T-helper 9 cell (primary cell): ENCODE measurements at places on chromosomes 11 and 22.

DNA sequence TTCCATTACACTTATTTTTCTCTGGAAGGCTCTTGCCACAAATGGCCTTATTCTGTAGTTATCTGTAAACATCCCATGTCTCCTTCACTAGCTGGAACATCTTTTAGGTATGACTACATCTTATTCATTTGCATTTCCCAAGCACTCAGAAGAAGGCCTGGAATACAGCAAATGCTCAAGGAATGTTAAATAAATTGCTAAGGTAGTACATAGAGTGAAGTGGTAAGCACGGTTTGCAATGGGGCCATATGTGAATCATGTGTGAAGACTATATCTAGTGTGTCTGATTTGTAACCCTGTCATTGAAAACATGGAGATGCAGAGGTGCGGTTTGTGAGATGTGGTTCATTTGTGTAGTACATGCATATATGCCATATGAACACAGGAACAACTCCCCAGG is 33.5 kb downstream of the GDPD4 start:
- no peak for DNase-seq

- no peak for DNase-seq
Observed at GRCh38 chr11:97118614-97119200, 728.9 kb downstream of the JRKL start.

- no peak for DNase-seq
Observed at GRCh38 chr11:94500181-94500580, 6.4 kb downstream of the ANKRD49 start.

DNA sequence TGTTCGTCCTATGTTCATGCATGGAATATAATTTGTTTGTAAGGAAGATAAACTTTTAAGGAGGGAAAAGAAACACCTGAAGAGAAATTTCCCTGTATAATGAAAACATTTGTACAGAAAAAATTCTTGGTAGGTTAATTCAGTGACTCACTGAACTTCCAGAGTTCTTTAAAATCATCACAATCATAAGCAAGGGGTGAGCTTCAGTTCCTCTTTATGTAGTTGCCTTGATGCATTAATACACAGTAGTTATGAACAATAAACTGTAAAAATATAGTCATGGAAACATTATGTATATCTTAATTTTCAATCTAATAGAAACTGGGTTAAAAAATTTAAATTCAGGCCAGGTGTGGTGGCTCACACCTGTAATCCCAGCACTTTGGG is 1.1 kb upstream of the C11orf65 start:
- DNase-seq, result no peak

DNA sequence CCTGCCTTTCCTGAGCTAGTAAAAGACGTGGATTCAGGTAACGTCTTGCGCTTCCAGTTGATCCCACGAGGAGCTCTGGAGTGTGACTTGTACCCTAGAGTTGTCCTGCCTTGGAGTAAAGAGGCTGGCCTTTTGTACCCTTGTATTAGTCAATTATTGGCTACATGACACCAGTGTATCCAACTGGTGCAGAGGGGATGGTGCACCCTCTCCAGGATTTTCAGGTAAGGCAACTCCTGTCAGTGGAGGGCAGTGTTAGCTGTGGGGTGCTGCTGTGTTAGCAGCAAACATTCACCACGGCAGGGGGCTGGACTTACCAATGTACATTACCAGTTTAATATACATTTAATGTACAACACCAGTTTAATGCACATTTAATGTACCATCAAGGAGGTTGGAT is 233.5 kb downstream of the MIAT start:
- DNase-seq, result no peak

GRCh38 chr11:73167363-73167954 is 25.3 kb upstream of the FCHSD2 start:
- DNase-seq, result no peak

DNA sequence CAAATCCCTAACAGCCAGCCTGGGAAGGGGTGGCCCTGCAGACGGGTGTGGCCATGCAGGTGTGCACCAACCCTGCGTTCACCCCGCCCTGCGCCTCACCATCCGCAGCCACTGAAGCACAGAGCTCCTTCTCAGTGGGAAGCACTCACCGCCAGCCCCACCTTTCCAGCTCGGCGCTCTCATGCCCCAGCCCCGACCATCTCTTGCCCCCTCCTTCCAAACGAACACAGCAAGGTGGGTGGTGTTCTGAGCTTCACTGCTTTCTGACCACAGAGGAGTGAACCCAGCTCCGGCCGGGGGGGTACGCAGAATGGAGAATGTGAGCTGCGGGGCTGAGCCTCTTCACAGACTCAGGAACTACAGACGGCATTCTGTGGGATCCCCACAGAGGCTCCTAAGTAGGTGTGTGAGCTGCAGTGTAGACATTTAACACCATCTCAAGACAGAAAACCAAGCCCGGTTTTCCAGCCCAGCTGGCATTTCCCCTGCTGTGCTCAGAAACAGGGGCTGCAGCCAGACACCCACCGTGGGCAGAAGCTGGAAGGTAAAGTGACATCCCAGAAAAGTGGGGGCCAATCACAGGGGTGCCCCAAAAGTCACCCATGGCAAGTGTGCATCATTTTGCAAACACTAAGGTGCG is 88.4 kb upstream of the RTL6 start:
- no peak for DNase-seq

- DNase-seq, result no peak
Observed at GRCh38 chr22:49328118-49328475, 499.6 kb downstream of the BRD1 start.

DNA sequence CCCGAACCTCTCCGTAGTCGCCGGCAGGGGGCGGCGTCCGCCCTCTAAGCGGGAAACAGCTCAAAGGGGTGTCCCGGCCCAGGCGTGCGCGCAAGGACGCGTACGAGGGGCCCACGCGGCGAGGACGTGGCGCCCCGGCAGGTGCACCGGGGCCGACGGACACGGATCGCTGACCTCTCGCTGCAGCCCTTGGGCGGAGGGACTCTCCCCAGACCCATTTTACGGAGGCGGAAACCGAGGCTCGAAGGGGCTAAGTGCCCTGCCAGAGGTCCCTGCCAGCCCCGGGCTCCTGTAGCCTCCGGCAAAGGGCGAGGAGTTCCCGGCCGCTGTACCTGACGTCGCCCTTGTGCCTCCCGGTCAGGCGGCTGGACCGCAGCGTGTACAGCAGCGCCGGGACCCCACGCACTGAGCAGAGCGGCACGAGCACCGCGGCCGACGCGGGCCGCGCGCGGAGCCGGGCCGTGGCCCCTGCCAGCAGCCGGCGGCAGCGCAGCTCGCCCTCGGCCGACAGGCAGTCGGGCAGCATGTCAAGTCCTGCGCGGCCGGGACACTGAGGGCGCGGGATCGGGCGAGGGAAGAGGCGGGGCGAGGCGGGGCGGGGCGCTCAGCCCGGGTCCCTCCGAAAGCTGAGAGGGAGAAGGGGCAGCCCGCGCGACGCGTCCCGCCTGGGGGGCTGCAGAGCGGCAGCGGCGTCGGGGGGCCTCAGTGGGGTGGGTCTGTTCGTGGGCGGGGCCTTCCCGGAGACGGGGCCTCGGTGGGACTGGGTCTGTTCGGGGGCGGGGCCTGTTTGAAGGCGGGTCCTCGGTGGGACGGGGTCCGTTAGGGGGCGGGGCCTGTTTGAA is at the start of gene NUDT8:
NUDT8 (minus strand) TSS at position 552 of the 842 bp plus-strand sequence; CDS start at position 526, 26 bp downstream.
- peak; percentile 77 for DNase-seq

DNA sequence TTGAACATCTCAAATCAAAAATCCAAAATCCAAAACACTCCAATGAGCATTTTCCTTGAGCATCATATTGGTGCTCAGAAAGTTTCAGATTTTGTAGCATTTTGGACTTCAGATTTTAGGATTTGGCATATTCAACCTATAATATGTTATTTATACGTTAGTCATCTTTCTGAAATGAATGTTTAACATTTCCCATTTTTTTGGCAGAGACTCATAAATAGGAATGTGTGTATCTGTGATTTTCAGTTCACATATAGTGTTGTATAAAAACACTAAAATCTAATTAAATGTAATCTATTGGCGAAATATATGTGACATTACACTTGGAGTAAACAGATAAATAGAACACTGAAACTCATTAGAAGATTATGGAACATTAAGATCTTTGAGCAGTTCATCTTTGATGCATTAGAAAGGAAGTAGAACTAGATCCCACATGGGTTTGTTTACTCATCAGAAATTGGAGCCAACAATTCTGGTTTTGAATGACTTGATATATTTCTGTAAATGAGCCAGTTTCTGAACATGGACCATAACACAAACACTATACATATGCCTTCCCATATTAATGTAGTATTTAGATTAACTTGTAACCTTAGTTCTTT is 153.1 kb downstream of the UVRAG start:
- DNase-seq, result no peak

DNA sequence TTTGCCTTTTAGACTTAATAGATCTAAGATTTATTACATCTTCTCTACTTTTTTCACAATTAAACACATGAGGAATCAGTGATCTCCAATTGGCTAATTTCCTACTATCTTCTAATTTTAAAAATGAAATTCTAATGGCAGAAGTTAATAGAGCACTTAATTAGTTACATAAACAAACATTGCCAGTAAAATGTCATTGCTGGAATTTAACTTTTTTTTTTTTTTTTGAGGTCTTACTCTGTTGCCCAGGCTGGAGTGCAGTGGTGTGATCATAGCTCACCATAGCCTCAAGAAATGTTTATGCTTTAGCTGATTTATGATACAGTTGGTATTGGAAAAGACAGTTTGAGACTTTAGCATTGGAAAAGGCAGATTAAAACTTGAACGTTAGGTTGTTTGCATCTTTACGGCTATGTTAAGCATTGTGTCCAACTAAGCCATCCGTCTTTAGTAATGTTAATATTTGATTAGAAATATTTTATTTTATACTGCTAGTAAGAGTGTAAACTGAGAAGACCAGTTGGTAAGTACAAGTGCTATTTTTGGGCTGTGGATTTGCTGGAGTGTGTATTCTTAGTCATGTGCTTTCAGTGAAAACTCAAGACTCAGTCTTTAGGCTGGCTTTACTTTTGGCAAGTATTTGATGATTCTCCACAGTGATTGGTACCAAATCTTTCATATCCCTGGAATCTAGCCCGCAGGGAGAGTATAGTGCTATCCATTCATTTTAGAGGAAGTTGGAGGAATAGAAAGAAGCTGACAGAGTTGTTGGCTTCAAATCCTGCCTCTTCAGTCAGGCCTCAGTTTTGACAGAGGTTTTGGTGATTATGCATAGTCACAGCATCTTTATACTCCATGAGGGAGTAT is 4.5 kb downstream of the ANO5 start:
- DNase-seq, result no peak

DNA sequence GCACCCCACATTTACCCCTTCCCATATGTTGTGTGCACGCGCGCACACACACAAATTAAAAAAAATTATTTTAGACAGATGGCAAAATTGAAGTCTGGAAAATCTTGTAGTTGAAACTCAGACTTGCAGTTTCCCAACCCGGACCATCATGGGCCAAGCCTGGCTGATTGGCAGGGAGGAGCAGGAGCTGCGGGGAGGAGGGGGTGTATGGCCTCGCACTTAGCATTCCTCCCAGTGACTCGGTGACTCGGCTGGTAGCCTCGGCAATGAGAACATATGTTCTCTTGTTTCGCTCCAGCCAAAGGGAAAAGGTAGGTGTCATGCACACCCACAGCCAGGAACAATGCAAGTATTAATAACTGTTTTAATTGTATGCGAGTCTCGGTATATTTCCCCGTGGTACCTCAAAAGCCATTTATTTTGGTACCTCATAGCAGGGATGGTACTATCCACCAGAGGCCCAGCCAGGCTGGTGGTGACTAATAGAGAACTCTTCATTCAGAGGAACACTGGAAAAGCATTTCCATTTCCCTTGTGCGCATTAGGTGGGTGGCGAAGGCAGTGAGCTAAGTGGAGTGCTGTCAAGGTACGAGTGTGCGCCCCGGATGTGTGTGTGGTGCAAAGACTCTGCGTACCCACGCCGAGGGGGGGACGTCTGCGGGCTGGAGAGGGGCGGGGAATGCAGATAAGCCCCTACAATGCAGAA is 92.5 kb downstream of the DSCAML1 start:
- no peak for DNase-seq

- no peak for DNase-seq
Observed at GRCh38 chr11:116275635-116276034, 497.2 kb downstream of the BUD13 start.

DNA sequence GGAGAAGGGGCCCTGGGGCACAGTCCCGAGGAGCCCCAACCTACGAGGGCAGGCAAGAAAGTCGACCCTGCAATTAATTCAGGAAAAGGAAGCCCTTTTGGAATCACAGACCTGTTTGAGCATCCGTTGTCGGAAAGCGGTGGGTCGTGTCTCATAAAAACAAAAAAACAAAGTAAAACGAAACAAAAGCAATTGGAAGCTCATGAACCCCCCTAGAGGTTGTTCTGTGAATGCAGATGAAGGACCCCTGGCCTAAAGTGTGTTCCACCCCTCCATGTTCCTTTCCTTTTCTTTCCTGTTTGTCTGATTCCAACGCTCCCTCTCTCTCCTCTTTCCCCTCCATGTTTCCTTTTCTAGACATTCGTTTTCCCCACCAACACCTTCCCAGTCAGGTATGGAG is 203.7 kb downstream of the GRIK4 start:
- no peak for DNase-seq

- DNase-seq, result no peak
Observed at GRCh38 chr11:130369713-130370112, 55.0 kb upstream of the ZBTB44 start.

DNA sequence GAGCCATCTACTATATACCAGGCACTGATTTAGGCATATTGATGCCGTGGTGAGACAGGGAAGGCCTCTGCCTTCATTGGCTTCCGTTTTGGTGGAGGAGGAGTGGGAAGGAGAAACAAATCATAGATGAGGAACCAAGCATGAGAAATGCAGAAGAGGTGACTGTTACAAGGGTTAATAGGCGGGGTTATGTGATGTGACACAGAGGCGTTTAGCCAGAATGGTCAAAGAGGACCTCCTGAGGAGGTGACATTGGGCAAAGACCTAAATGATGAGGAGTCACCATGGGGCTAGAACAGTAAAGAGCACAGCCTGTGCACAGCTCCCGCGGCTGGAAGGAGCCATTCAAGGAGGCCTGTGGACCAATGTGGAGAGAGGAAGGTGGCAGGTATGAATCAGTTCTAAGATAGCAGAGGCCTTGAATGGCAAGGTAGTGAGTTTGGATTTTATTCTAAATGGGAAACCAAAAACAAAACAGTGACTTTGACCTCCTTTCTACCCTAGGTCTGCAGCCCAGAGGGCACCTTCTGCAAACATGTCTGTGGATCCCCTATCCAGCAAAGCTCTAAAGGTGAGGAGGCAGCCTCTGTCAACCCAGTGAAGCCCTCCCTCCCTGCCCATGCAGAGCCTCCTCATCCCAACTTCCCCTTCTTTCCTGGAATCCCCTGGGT is 11.7 kb downstream of the MAFF start:
- no peak for DNase-seq

GRCh38 chr11:9814108-9814507 is 150.2 kb downstream of the SWAP70 start:
- DNase-seq, result no peak
